ENCODE measurements at places on chromosomes 3 and 15. TPM values are rescaled to one million over a fixed set of nuclear protein-coding genes. Genes with fewer than 3 reads are reported as not detected.

DNA sequence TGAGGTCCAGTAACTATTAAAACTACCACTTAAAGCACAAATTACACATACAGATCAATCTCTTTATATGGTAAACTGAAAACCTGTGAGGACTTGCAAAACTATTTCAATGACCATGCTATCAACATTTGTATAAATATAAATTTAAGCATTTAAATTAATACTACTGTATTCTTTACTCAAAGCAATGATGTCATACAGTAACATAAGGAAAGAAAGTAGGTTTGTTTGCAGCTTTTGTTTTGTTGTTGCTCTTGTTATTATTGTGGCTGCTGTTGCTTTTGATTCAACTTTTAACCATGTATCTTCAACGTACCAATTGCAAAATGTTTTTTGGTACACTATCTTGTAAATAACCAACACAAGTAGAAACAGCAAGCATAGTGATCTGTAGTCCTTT is 22.0 kb downstream of the CBLB start:
- DNase-seq = no peak

DNA sequence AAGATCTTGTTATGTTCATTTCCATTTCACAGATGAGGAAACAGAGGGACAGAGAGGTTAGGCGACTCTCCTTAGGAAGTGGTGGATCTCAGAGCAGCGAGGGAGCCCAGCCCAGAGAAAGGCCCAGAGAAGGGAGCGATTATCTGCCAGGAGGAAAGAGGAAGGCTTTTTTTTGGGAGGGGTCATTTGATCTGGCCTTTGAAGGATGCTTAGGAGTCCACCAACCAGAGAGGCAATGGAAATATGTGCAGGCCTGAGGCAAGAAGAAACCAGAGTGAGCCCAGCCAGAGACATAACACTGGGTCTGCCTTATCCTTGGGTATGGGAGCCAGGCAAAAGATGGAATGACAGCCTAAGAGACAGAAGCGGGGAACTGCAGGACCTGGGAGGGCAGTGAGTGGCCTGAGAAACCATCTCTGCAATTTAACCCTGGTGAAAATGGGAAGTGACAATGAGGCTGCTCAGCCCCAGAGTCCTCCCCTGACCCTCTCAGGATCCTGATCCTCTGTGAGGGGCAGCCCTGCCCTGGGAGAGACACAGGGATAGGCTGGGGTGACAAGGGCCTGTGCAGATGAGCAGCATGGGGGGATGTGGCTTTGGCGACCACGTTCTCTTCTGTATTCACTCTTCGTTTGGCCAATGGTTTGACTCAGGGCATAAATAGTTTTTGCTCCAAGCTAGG is 163.2 kb downstream of the WNT7A start:
- DNase-seq = no peak

Gene EPM2AIP1
- total RNA-seq = 24.2 TPM

Gene KLHL6
- total RNA-seq = not detected

- no peak for DNase-seq
These were observed 570 bp downstream of the SACM1L start for GRCh38 chr3:45689787-45690145.

Gene GNAT1
- not detected for total RNA-seq

All from A172 (cell line).